ENCODE measurements at places on chromosomes 3 and 15.

GRCh38 chr3:184334470-184335158 lies 2.8 kb upstream of the FAM131A start:
- no peak for DNase-seq

GRCh38 chr3:37813403-37813802 lies 48.3 kb upstream of the CTDSPL start:
- no peak for DNase-seq

- DNase-seq, result no peak
These were observed 28.5 kb downstream of the KLHDC8B start for GRCh38 chr3:49199900-49200281.

DNA sequence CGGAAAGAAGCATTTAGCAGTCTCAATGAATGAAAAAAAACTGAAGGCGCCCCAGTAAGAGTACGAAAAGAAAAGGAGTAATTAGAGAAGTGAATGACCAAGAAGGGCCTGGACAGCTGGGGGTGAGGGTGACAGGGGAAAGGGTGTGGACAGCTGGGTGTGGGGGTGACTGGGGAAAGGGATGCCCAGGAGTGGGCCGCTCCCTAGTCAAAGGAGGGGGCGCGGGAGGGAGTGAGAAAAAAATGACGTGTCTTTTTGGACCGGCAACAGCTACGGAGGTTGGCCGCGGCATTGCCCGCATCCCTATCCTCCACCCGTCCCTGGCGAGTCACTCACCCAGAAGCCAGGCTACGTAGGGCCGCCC lies 274 bp upstream of the ZCWPW2 start:
- no peak for DNase-seq

- DNase-seq, result no peak
These were observed 295.9 kb upstream of the UBE2E2 start for GRCh38 chr3:22907161-22907780.

GRCh38 chr3:155018621-155019330 lies 61.3 kb upstream of the MME start:
- DNase-seq, result no peak

- DNase-seq, result no peak
These were observed 335.9 kb downstream of the CHST2 start for GRCh38 chr3:143455480-143455879.

GRCh38 chr15:90579213-90579612 lies 49.5 kb downstream of the CRTC3 start:
- DNase-seq, result no peak

- DNase-seq, result no peak
These were observed 476 bp downstream of the IP6K2 start for GRCh38 chr3:48716508-48716981.

GRCh38 chr3:144583871-144584270 lies 612.2 kb downstream of the DIPK2A start:
- no peak for DNase-seq

- DNase-seq, result no peak
These were observed 24.9 kb upstream of the SENP5 start for GRCh38 chr3:196842567-196843434.

- DNase-seq, result no peak
These were observed 632.0 kb downstream of the NSUN3 start for GRCh38 chr3:94694894-94695293.

DNA sequence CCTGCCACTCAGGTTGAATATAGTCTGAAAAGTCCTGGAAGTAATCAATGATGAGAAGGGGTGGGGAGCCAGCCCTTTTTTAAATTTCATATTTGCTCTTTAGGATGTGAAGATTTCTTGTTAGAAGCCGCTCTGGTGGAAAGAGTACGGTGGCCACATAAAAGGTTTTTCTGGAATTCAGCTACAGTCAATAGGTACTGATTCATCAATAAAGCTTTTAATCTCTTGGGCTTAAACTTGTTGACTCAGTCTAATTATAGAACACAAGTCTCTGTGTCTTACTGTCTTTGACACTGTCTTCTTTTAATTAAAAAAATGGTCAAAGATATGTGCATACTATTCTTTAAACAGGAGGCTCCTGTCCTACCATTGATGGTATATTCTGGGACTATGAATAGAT lies 99.9 kb upstream of the TP63 start:
- DNase-seq, result no peak

GRCh38 chr3:42043099-42043813 lies 47.9 kb upstream of the TRAK1 start:
- no peak for DNase-seq

- no peak for DNase-seq
These were observed 29.5 kb upstream of the APEH start for GRCh38 chr3:49644684-49645083.

- DNase-seq, result no peak
These were observed 101.5 kb upstream of the CBLB start for GRCh38 chr3:105970283-105970682.

GRCh38 chr3:45491344-45491743 lies 103.0 kb downstream of the LARS2 start:
- no peak for DNase-seq

DNA sequence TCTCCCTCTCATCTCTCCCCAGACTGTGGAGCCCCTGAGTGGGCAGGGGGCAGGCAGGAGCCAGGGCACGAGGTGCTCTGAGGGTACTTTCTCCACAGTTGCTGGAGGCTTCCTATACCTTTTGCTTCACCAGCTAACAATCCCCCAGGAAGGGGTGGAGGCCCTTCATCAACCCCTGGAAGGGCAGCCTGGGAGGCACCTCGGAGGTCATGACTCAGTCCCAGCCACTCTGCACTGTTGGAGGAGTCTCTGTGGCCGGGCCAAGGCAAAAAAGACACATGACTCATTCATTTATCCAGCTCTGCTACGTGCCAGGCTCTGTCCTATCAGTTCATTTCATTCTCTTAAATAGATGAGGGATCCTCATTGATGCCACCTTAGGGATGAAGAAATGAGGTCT lies 15.6 kb upstream of the KY start:
- no peak for DNase-seq

GRCh38 chr3:124497487-124497886 lies 232.8 kb upstream of the UMPS start:
- DNase-seq, result no peak

- no peak for DNase-seq
These were observed 9.5 kb upstream of the CSPG4 start for GRCh38 chr15:75721923-75722870.

- no peak for DNase-seq
These were observed 741.0 kb downstream of the MCTP2 start for GRCh38 chr15:94972314-94972713.
